ENCODE measurements at places on chromosomes 5 and 9.
A peak's percentile ranks its signal among the peaks of the same experiment; 100 is the strongest.

- DNase-seq, result no peak
Observed at GRCh38 chr5:59562756-59563389, 330.7 kb downstream of the PDE4D start.

DNA sequence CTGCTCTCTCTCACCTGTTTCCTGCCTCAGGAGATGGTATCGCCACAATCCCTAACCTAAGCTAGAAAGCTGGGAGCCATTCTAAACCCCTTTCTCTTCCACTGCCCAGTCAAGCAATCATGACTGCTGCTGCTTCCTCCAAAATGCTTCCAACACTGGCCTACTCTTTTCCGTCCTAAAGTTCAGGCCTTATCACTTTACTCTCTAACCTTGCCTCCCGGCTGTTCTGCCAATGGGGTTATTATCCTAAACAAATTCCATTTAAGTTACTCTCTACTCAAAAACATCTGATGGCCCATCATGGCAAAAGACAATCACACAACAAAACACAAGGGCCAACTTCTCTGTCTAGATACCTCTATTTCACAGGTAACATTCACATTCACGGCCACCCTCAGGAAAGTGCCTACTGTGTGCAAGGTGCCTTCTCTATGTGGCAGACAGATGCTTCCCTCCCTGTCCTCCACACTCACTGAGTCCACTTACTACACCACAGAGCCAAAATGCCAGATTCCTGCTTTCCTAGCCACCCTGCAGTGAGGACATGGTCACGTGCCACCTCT, 168.0 kb downstream of the CDK5RAP2 start:
- no peak for DNase-seq

DNA sequence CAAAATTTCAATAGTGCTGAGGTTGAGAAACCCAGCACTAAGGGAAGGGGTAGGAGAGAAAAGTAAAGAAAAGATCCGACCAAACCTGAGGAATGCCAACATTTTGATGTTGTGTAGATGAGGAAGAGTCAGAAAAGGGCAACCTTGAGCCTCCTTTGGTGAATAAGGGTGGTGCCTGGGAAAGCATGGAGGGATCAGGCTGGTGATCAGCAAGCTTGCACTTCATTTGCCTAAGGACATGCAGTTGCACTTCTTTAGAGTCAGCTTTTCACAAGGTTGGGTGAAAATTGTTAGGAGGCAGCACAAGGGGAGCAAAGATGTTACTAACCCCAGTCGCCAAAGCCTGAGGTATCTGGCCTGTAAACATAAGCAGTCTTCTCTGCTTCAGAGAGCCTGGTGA, 20.4 kb downstream of the ATP6V0E1 start:
- DNase-seq, result no peak

DNA sequence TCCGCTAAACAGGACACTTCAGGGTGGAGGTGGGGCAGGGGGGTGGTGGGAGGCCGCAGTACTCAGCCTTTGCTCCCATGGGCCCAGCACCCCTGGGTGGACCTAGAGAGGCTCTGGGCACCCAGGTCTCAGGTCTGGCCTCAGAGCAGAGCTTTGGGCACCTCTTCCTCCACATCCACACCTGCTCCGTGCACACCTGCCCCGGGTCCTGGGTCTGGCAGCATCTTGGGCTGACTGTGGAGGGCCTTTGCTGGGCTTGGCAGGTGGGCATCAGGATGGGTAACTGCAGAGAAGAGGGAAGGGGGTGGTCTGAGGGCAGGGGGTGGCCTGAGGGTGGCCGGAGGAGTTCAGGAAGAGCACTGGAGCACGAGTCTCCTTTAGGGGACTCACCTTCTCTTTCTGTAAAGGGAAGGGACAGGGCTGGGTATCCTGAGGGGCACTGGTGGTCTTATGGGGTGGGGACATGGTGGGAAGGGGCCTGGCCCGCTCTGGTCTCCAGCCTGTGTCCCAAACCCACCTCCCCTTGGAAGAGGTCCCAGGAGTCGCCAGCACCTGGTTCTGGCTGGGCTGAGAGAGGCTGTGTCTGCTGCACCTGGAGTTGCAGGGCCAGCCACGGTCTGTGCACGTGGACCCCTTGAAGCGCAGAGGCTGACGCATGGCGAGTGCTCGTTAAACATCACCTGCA, 106.7 kb upstream of the IER5L start:
- DNase-seq, result no peak

DNA sequence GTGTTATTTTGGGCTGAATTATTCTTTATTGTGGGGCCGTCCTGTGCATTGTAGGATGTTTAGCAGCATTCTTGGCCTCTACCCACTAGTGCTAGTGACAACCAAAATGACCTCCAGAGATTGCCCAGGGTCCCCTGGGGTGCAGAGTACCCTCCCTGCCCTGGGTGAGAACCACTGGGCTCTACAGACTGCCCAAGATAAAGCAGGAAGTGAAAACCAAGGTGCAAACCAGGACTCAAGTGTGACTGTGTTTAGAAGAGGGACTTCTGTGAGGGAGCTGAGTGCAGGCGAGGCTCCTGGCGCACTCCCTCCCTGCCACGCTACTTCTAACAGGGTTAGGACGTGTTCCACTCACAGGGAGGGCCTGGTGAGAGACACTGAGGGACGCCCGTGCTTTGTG, 41.6 kb downstream of the USP20 start:
- no peak for DNase-seq

- no peak for DNase-seq
Observed at GRCh38 chr5:12323637-12324229, 419.5 kb upstream of the CTNND2 start.

DNA sequence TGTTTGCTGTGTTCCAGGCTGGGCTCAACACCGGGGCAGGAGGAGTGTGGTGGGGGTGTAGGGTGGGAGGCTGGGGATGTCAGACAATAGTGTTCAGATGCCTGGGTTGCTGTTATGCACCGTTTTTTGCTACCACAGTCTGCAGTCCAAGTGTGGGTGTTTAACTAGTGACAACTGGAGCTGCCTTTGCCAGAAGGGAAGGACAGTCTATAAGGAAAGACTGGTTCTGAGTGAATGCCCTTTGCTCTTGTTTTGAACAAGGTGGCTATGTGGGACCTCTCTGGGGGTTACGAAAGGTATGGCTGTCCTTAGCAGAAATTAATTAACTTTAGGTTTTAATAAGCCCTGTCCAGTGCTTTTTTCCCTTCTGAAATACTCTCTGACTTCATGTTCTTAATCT, 118.5 kb upstream of the GNA14 start:
- no peak for DNase-seq

DNA sequence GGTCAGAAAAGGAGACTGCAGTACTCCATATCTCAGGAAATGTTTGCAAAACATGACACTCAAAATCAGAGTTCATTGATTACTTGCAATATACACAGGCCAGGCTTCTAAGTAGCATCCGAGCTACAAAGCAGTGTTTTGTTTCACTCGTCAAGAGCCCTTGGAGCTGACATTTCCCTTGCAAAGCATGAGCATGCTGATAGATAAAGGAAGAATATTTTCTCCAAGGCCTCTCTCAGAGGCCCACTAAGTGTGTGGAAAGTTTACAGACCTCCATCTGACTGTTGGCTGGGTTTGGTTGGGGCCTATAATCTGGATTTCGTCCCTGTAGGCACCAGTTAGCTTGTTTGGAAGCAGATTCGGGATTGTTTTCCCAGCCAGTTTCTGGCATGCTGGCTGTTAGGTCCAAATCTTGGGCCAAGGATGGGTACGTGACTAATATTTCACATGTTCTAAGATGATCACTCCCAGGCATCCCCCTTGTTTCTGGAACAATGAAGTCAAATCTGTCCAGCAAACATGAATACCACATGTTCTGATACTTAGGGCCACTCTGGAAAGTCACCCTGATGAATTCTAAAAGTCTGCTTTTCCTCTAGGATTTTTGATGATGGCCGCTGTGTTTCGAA, 161.3 kb downstream of the RFK start:
- no peak for DNase-seq

DNA sequence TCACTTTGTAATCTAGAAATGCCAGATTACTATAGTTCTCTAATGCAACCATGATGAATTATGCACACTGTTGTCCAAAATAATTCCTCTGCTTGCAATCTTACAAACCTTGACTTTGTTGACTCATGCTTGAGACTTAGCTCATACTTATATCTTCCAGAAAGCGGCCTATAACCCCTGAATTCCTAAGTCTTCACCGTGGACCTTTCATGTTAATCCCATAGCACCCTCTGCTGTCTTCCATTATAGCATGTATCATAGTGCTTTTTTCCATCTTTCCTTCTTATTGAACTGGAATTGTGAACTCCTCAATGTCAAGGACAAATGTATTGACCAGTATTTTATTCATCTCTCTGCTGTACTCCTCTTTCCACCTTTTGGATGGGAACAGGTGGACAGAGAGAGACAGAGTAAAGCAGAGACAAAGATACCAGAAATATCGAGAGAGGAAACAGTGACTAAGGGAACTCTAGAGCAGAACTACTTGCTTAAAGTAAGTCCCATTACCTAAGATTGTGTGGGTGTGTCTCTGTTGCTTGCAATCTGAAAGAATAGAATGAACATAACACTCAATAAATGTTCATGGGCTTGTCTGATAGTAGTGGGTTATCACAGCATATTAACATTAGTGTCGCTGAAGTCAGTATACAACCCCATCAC, 110.0 kb downstream of the LURAP1L start:
- peak; percentile 14 for DNase-seq

GRCh38 chr5:129063483-129064113, 31.0 kb upstream of the ISOC1 start:
- DNase-seq, result no peak

GRCh38 chr5:173954671-173955521, 34.1 kb upstream of the C5orf47 start:
- peak; percentile 32 for DNase-seq

DNA sequence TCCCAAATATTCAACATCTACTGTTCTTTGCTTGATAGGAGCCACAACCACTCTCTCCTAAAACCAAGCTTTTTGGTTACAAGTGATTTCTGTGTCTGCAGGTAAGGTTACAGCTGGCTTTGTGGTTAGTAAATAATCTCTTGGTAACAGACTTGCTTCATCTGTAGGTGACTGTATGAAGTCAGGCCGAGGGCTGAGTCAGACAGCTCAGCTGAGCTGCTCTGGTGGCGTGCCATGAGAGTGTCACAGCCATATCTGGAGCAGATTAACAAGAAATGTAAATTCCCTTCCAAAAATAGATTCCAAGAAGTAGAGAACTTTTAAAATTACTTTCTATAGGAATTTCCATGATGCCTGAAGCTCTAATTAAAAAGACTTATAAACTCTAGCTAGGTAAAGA, 23.7 kb upstream of the TAS2R1 start:
- peak; percentile 70 for DNase-seq

- DNase-seq, result peak; percentile 77
Observed at GRCh38 chr5:149838881-149839739, 105.5 kb downstream of the PDE6A start.

GRCh38 chr9:99162759-99163364, 57.9 kb downstream of the TGFBR1 start:
- peak; percentile 42 for DNase-seq

DNA sequence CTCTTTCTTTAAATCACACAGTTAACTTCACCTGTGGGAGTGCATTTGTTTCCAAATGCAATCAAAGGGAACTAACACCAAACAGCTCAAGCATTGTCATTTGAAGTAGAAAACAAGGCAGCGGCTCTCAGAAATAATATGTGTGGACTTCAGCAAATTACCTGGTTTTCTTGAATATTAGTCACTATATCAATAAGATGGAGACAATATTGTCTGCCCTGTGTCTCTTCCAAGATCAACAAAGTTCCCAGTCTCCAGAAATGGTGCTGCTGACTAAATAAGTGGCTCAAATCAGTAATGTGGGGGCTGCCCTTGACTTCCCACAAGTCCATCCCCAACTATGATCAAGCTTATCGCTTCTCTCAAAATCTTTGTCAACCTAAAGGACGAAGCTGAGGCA, 53.1 kb upstream of the CEMIP2 start:
- DNase-seq, result no peak

GRCh38 chr5:95191330-95191729, 93.6 kb downstream of the MCTP1 start:
- no peak for DNase-seq

GRCh38 chr9:82598241-82599039, 464.5 kb downstream of the RASEF start:
- no peak for DNase-seq

DNA sequence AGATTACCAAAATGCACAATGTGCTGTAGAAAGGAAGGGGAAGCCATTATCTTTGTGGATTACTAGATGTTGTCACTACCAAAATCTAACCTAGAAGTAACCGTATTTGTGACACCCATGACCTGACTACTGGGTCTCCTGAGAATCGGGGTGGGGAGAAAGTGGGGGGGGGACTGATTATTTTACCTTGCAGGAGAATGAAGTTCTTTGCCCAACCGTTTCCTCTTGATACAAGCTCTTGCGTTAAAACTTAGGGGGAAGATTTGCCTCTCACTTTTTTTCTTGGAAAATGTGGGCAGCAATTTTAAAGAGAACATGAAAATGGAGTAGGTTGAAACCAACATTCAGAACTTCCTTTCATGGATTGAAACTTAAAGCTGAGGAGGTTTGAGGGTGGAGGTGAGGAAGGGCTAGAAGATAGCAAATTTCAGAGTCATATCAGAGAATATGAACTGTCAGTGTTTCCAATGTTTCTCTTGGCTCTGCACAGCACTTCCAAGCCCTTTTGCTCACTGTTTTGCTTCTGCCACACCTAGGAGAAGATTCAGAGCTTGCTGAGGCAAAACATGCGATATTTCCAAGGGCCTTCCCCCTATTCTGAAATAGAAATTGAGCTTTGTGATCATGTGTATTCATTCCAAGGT, 280.8 kb downstream of the AOPEP start:
- no peak for DNase-seq

DNA sequence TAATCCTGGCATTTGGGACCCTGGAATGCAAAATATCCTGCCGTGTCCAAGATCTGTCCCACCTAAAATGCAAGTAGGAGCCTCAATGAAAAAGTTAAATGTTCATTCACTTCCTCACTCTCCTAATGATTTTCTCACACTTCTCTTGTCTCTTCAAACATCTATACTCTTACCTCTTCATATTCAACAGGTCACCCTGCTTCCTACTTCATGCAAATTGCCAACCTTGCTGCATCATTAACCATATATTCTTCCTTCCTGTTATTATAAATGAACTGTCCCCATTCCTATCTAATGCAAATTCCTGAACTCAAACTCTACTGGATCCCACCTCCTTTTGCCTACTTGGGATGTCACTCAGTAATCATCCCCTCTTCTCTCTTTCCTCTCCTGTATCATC, 74.4 kb downstream of the STRBP start:
- no peak for DNase-seq

DNA sequence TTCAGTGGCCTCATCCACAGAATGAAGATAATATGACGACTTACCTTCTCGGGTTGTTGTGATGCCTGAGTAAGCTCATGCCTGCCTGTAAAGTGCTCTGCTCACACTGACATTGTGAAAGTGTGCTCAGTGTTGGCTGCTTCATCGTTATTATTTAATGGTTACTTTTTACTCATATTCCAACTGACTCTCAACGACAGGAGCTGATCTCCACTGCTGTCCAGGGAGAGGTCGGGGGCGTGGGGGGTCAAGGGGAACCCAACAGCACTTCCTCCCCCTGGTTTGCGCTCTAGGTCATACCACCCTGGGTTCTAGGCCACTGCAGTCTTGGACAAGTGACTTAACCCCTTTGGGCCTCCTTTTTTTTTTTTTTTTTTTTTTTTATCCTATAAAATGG, 52.9 kb upstream of the ANGPTL2 start:
- no peak for DNase-seq
